ENCODE measurements at places on chromosomes 5 and 9. TPM values are rescaled to one million over a fixed set of nuclear protein-coding genes. Genes with fewer than 3 reads are reported as not detected.

PCDHA1 gene
- total RNA-seq, result 0.20 TPM

MTRR gene
- 33.6 TPM for total RNA-seq

LPAR1 gene
- 15.6 TPM for total RNA-seq

SMIM33 gene
- total RNA-seq, result not detected

KLF4 gene
- total RNA-seq, result 17.1 TPM

C9orf153 gene
- not detected for total RNA-seq

IFNA13 gene
- not detected for total RNA-seq
